ENCODE measurements at places on chromosomes 1 and 21.

DNA sequence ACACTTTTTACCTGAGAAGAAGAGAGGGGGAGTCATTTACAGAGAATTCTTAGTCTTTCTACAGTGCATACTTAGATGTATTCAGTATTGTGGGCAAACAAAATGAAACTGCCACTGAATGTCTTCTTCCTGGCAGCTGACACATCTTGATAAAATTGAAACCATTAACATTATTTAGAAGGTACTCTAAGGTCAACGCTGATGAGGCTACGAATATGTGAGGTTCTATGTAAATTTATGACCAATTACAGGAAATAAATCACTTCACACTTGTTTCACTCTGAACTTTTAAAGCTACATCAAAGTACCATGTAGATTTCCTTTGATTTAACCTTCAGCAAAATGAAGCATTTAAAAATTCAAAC lies 51.3 kb upstream of the GFI1 start:
- DNase-seq = no peak

DNA sequence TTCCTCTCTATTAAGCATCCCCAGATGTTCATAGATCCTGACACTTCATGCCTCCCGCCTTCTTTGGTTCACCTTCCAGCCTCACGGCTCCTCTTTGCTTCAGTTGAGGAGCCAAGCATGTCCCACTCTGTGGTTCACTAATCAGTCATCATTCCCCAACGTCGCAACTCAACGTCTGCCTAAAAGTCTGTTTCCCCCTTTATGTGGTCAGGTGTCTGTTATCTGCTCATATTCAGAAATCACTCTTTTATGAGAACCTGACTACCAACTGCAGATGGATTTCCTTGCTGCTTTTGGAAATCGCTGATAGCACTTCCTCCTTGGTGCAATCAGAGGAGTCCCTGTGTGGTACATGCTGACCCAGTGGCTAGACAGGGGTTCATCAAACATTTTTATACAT lies 94.1 kb upstream of the VANGL1 start:
- no peak for DNase-seq

DNA sequence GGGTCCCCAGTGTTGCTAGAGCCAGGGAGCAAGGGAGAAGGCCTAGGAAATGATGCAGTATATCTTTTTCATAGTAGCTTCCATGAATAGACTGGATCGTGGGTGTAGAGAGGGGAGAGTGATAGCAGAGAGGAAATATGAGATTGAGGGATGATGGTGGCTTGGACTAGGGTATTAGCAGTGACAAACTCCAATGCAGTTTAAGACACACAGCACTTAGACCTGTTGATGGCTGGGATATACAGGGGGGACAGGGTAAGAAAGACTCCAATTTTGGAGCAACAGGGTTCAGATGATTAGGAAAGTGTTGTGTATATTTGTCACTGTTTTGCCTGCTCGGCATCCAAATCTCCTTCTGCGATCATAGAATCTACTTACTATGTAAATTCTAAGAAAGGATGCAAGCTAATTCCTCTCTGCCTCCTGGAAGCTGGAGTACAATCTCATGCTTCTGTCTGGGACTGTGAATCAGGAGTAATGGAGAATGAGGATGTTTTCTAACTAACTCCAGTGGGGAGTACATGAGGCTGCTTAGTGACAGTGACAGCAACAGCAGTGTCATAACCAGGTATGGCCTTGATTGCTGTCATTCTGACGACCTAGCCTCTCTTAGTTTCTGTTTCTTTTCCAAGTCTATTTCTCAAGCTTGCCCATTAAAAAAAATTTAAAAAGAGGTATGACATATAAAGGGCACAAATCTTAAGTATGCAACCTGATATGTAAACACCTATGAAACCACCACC lies 47.5 kb downstream of the SYDE2 start:
- DNase-seq = no peak

DNA sequence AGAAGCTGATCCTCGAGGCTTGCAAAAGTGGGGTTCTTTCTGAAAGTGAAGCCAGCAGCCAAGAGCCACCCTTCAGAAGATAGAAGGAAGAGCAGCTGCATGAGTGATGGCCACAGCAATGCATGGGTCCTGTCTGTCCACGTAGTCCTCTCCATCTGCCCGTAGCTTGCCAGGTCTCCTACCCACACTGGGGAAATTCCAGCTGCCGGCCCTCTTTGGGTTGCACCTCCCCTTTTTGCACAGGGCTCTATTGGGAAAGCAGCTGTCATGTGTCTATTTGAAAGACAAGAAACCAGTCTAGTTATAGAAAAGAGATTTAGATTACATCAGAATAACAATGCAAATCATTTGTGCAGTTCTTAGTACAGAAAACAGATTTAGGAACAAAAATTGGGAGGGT lies 204.4 kb downstream of the GIPC2 start:
- DNase-seq = no peak

DNA sequence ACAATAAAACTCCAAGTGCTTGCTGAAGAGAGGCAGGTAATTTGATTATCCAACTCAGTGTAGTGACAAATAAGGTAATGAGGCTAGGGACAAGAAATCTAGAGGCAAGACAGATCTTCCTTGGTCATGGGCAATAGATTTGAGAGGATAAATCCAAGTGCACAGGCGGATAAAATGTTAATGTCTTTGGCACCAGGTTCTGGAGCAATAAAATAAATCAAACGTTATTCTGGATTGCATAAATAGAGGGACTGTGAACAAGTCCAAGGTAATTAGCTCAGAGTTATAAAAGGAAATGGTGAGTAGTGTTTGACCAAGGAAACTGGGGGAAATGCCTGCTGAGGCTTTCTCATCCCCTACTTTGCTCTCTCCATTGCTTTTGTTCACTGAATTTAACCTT lies 329.3 kb upstream of the PROX1 start:
- DNase-seq = no peak

- no peak for DNase-seq
Measured at GRCh38 chr1:204931313-204931712, 60.7 kb downstream of the NFASC start.

- DNase-seq = no peak
Measured at GRCh38 chr1:218933513-218933912, 240.2 kb upstream of the LYPLAL1 start.

DNA sequence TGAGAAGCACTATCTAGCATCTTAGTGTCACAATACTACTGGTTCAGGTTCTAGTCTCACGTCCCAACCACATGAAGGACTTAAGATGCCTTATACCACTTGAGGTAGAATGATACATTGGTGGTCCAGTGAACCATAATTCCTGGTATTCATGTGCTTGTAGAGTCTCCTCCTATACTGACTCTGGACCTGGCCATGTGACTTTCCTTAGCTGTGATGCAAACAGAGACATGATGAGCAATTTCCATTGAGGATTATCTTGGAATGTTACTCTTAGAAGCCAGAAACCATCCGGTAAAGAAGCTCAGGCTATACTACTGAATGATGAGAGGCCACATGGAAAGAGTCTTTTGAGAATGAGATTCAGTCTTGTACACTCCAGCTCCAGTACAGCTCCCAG lies 105.7 kb downstream of the NME7 start:
- DNase-seq = no peak

DNA sequence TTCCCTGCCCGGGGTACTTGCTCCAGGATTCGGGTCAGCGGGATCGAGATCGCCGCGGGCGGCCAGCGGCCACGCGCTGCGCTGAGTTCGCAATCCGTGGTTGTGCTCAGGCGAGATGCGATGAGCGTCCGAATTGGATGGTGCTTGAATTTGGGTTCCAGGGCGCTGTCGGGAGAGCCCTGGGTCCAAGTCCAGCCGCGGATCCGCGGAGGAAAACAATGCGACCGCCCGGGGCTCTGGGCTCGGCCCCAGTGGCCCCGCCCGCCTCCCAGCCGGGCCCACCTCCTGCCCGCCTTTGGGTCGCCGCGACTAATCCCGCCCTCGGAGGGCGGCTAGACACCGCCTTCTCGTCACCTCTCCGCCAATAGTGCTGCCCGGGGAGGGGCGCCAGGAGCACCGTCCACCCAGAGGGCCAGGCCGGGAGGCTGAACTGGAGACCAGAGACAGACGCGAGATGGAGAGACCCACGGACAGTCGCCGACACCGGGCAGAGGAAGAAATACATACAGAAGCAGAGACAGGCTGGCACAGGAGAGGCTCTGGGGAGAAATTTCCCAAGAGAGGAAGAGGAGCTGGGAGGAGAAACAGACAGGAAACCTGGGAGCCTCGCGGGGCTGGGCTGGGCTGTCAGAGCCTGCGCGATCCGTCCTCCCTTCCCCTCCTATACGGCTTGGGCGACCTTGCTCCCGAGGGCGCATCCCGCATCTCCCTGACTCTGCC lies at the start of gene SEMA6C:
SEMA6C (minus strand) TSS at position 220 of the 720 bp plus-strand sequence. CDS start 4,010 bp downstream, outside the sequence.
- DNase-seq = peak; percentile 83

GRCh38 chr1:61259379-61260148 lies 177.2 kb downstream of the NFIA start:
- DNase-seq = no peak

GRCh38 chr1:200037904-200038303 lies 10.4 kb downstream of the NR5A2 start:
- DNase-seq = no peak

DNA sequence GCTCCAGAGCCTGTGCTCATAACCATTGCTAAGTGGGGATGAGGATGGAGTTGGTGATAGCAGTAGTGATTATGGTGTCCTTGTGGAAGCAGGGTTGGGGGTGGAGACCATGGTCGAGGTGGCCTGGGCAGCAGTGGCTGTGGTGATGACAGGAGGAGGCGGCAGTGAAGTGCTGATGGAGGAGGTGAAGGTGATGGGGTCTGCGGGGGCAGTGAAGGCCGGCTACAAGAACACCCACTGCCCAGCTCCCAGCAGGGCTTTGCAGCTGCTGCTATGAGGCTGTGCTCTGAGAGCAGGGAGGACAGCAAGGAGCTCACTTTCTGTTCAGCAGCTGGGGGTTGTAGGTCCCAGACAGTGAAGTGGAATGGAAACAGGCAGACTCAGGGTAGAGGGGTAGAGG lies 15.6 kb upstream of the DMBX1 start:
- DNase-seq = no peak

- DNase-seq = no peak
Measured at GRCh38 chr1:234144901-234145300, 228.4 kb upstream of the COA6 start.

- peak; percentile 35 for DNase-seq
Measured at GRCh38 chr1:47751996-47752451, 245.2 kb downstream of the TRABD2B start.

DNA sequence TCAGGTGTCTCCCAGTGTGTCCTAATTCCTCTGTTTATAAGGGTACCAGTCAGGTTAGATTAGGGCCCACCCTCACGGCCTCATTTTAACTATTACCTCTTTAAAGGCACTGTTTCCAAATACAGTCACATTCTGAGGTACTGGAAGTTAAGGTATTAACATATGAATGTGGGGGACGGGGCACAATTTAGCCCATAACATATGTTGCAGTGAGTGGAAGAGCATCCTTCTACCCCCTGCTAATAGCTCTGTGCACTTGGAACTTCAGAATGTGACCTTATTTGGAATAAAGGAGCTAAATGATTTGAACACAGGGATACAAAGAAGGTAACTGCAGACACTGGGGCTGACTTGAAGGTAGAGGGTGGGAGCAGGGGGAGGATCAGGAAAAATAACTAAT lies 67.3 kb upstream of the ADGRL2 start:
- no peak for DNase-seq

DNA sequence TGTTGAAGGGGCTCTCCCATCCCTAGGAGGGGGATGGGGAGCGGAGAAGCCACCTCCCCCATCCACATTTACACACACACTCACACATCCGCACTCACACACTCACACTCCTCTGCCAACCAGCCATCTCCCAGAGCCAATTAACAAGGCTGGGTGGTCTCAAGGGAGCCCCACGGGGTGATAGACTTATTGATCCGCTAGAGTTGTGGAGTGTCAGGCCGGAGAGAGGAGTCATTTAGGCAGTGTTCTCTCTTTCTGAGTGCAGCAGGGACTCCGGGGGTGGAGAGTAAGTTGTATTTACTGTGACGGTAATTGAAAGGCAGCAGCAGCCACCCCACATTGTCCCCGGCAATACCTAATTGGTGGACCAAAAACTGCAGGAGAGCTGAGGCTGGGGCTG lies 61.6 kb downstream of the KLHDC7A start:
- no peak for DNase-seq

GRCh38 chr1:94988356-94988755 lies 61.4 kb upstream of the CNN3 start:
- DNase-seq = no peak

GRCh38 chr1:112674440-112674985 lies at the start of gene MOV10:
Gene MOV10 (plus strand): TSS chr1:112674659. CDS start chr1:112674913, 254 bp downstream.
- DNase-seq = peak; percentile 84

- DNase-seq = no peak
Measured at GRCh38 chr21:28579986-28580550, 412.6 kb downstream of the LTN1 start.

DNA sequence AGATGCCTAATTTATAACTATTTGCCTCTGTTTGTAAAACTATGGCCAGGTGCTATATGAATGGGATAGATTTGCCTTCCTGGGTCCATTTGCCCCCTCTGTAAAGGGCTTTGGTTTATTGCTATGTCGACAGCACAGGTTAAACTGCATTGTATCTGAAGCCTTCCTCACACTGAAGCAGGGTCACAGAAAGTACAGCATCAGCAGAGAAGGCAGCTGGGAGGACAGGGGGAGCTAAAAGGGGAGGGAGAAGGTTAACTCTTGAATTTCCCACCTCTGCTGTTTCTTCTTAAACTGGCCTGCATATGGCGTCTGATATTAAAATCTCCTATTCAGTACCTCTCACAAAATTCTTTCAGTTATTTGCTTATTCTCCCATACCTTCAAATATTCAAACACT lies 297.4 kb downstream of the TM2D1 start:
- DNase-seq = no peak

GRCh38 chr1:15008783-15009729 lies 144.5 kb upstream of the TMEM51 start:
- DNase-seq = no peak

Data from ascending aorta (tissue), 2 donors.